Bronchial smooth muscle cell (primary cell): ENCODE measurements at places on chromosomes 11 and 22. TPM values are rescaled to one million over a fixed set of nuclear protein-coding genes. Genes with fewer than 3 reads are reported as not detected.

SCGB1A1 gene
- total RNA-seq, result not detected in 2 replicates

ASCC2 gene
- total RNA-seq, result 21.3 and 31.9 TPM in 2 replicates

SYT7 gene
- 5.5 and 22.7 TPM in 2 replicates for total RNA-seq

DRG1 gene
- total RNA-seq, result 86.5 and 104 TPM in 2 replicates

TOM1 gene
- total RNA-seq, result 24.7 and 33.0 TPM in 2 replicates
